ENCODE measurements at places on chromosomes 7 and 10. TPM values are rescaled to one million over a fixed set of nuclear protein-coding genes. Genes with fewer than 3 reads are reported as not detected.
A peak's percentile ranks its signal among the peaks of the same experiment; 100 is the strongest.

The ZNF736 gene
- polyA plus RNA-seq = 2.1 TPM

The PTN gene
- polyA plus RNA-seq = not detected

The TBC1D12 gene
- not detected for polyA plus RNA-seq

- no peak for DNase-seq
Measured at GRCh38 chr10:600876-601659, 88.4 kb downstream of the DIP2C start.

GRCh38 chr10:75408509-75408875, 6.9 kb upstream of the ZNF503 start:
- DNase-seq = no peak

DNA sequence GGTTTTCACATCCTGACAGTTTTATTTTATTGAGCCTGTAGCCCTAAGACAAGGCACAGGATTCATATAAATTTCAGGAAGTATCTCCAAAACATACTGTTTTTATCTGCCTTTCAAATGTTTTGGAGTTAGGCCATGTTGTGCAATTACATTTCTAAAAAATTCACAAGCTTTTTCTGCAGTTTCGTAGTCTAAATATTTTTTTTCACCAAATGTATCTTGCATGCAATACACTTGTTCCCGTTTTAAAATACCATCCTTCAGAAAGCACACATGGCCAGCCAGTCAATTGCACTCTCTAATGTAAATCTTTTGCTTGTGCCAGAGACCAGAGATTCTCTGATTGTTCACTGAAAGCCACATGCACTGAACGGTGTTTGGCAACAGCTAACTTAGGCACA, 161.5 kb upstream of the PRKCQ start:
- DNase-seq = no peak

GRCh38 chr7:38796626-38797501, 112.1 kb downstream of the VPS41 start:
- DNase-seq = peak; percentile 49

GRCh38 chr7:26853788-26854393, 10.5 kb downstream of the SKAP2 start:
- DNase-seq = peak; percentile 36

DNA sequence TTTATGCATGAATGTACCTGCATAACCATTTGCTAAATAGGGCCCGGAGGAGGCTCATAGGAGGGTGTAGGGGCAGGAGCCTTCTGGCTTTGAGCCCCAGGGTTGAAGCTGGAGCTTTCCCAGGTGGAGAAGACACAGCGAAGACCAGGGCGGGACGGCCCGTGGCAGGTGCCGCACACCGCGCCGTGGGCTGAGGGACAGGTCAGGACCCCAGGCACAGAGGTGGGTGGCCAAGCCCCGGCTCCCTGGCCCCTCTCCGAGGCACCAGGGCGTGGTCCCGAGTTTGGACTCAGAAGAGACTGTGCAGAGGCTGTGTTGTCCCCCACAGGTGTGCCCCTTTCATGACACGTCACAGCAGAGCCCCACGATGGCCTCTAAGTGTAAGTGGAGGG, 56.5 kb downstream of the PWWP2B start:
- DNase-seq = no peak

All from naive thymus-derived CD4-positive, alpha-beta T cell (primary cell).